Glomerular endothelial cell (primary cell): ENCODE measurements at places on chromosomes 7 and 10.

GRCh38 chr10:36494371-36494770, 631.0 kb upstream of the ANKRD30A start:
- no peak for DNase-seq

DNA sequence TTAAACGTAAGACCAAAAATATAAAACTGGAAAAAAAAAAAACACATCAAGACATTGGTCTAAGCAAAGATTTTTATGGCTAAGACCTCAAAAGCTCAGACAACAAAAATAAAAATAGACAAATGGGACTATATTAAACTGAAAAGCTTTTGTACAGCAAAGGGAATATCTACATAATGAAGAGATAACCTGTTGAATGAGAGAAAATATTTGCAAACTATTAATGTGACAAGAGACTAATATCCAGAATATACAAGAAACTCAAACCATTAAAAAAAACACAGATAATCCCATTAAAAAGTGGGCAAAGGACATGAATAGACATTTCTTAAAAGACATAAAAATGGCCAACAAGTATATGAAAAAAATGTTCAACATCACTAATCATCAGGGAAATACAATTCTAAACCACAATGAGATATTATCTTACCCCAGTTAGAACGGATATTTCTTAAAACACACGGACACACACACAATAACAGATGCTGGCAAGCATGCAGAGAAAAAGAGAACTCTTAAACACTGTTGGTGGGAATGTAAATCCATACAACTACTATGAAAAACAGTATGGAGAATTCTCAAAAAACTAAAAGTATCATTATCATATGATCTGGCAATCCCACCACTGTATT, 28.8 kb downstream of the CNOT4 start:
- no peak for DNase-seq

- DNase-seq = no peak
Measured at GRCh38 chr7:29865526-29865925, 59.2 kb downstream of the WIPF3 start.

- no peak for DNase-seq
Measured at GRCh38 chr10:61779276-61779675, 116.5 kb downstream of the CABCOCO1 start.

DNA sequence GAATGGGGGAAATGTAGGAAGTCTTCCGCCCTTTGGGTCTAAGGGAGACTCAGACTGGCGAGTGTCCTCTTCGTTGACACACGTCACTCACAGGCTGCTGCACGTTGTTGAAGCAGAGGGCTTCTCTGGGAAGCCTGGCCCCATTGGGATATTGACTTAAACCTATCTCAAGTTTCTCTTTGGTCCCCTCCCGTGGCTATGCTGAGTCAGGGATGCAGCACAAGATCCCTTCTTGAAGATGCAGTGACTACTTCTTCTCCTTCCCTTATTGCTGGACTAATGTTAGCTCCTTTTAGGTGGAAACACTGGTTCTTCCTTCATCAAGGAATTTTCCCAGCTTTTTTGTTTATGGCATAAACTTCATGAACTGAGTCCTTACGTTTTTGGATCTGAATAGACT, 89.8 kb upstream of the CCDC71L start:
- no peak for DNase-seq

DNA sequence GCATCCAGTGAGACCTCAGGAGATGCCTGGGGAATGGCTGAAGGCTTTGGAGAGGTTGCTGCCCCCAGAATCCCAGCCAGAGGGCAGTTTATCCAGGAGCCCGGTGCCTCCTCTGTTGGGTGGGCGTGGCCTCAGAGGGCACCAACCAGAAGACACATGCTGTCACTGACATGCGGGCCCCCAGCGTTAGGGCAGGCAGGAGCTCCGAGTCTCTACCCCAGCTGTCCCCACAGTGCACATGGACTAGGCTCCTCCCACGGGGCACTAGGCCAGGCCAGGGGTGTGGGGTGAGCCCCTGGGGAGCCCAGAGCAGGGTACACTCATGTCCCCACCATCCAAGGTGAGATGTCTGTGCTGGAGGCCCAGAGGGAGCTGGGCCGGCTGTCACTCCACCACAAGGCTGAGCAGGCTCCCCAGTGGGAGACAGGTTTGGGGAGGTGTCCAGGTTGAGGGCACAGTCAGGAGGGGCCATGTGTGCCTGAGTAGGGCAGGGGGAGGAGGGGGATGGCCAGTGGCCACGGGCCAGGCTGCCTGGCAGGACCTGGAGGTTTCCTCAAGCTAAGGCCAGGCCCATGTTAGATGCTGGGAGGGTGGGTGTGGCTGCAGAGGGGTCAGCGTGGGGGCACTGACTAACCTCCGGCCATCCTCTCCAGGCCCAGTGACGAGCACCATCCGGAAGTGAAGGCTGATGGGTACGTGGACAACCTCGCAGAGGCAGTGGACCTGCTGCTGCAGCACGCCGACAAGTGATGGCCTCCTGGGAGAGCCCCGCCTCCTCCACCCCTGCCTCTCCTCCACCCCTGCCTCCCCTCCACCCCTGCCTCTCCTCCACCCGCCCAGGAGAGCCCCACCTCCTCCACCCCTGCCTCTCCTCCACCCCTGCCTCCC, 131.3 kb downstream of the FAM53B start:
- DNase-seq = no peak
